ENCODE measurements at places on chromosomes 5 and 9.
A peak's percentile ranks its signal among the peaks of the same experiment; 100 is the strongest.

- DNase-seq = no peak
These were observed 91.1 kb downstream of the SNCAIP start for GRCh38 chr5:122402955-122403685.

- DNase-seq = no peak
These were observed 52.9 kb upstream of the SLC28A3 start for GRCh38 chr9:84393266-84393950.

GRCh38 chr5:39816156-39816845 lies 391.5 kb upstream of the DAB2 start:
- no peak for DNase-seq

- no peak for DNase-seq
These were observed 234.7 kb downstream of the NMUR2 start for GRCh38 chr5:152170350-152170749.

DNA sequence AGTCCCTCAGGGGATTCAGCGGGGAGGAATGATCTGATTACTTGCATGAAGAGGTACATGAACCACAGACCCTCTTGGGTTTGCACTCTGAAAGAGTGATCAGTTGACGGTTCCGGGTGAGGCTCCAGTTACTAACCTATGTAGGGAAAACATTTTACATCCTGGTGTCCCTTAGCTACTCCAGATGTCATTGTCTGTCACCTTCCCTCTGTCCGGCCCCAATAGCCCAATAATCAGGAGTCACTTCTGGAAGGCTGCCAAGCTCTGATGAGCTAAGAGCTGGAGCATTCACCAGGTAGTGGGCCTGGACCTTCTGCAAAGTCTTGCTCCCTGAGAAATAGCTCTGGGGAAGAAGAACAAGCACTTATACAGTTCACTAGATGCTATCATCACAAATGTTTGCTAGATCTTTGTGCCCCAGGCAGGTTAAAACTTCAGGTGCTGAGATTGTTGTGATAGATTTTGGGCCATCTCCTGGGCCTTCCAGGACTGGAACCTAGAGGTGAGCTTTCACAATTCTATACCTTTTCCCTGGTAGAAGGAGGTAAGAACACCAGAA lies 64.5 kb downstream of the ENTREP1 start:
- no peak for DNase-seq

DNA sequence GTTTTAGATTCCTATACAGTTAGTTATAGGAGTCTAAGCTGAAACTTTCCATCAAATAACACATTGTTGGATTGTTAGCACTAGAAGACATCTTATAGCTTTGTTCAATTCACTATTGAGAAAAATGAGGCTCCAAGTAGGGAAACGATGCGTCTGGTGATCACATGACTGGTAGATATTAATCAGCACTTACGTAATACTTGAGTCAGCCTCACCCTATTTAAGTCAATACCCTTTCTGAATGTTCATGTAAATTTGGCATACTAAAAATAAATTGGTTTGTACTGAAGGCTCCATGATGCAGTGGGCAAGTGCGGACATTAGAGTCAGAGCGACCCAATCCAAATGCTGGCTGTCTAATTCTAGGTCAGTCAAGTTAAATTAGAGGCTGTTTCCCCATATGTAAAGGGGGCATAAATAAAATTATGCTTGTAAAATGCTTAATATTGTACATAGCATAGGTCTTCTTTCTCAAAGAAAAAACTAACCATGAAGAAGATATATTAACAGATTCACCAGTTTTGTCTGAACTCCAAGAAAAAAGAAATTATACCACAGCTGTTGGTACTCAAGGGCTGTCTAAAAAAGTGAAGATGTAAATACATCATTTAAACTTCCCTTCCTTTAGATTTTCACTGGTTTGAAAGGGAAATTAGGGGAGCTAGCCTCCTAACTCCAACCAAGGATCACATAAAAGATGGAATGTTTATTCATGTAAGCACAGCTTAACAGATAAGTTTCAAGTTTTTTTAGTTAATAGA lies 406.6 kb upstream of the TLE4 start:
- no peak for DNase-seq

GRCh38 chr5:180387798-180388197 lies 34.7 kb upstream of the GFPT2 start:
- DNase-seq = no peak

DNA sequence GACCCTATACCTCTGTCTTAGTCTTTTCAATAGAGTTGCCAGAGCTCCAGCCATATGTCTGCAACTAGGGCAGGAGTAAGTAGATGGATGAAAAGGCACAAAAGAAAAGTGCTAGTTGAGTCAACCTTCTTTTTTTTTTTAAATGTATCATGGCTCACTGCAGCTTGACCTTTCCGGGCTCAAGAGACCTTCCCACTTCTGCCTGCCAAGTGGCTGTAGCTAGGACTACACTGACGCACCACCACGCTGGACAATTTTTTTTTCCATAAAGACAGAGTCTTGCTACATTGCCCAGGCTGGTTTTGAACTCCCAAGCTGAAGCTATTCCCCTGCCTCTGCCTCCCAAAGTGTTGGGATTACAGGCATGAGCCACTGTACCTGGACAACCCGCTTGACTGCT lies 27.3 kb downstream of the FOXE1 start:
- DNase-seq = no peak

GRCh38 chr5:103522586-103522985 lies 40.0 kb downstream of the NUDT12 start:
- DNase-seq = no peak

- DNase-seq = no peak
These were observed 214.9 kb upstream of the EFNA5 start for GRCh38 chr5:107885601-107886000.

DNA sequence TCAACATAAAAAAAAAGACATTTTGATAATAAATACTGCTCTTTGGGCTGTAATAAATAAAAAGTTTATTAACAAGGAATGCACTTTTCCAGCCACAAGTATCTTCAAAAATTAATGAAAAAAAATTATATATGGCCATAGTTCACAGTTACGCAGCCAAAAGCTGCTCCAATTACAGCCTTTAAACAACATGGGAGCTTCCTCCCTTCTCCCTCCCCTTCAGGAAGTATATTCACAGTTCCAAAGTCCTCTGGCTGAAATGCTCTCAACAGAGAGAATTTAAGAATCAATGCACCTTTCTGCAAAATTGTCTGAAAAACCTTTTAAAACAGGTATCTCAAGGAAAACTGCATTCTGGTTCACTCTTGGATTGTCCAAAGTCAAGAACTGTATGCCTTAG lies 5.9 kb downstream of the PLK2 start:
- DNase-seq = no peak

DNA sequence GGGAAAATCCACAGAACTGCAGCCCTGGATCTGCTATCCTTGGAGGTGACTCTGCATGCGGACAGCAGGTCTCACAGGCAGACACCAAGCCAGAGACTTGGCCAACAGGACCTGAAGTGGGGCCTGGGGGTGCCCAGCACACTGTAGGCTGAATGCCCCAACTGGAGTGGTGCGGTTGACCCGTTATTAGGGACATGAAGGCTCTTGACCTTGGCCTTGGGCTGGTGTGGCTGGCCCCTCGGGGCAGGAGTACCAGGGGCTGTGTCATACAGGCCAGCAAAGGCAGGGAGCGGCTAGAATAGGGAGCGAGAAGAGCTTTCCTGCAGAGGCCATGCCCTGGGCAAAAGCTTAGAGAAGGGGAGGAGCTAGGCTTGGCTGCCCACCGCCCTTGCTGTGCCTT lies 153.2 kb upstream of the MVB12B start:
- peak; percentile 81 for DNase-seq

DNA sequence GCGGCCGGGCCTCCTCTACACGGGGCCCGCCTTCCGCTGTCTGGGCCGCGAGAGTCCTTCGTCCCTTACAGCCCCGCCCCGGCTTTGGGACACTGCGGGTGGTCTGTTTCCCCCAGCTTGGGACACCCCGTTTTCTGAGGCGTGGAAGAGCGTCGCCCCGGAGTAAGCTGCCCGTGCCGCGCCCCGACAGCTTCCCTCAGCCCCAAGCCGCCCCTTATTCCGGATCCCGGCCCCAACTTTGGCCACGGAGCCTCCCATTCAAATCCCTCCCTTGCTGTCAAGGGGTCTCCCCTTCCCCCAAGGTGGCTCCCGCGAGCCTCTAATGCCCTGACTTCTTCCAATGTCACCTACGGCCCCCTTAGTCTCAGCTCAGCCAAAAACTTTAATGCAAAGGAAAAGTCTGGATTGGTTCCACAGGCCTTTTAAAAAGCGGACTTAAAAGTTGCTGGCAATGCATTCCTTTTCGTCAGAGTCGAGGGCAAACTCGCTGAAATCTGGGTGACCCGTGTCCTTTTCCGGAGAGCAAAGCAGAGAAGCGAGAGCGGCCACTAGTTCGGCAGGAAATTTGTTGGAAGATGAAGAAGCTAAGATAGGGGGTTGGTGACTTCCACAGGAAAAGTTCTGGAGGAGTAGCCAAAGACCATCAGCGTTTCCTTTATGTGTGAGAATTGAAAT lies 19.8 kb downstream of the EXOSC2 start:
- DNase-seq = no peak

GRCh38 chr5:42360616-42361314 lies 62.5 kb upstream of the GHR start:
- no peak for DNase-seq

DNA sequence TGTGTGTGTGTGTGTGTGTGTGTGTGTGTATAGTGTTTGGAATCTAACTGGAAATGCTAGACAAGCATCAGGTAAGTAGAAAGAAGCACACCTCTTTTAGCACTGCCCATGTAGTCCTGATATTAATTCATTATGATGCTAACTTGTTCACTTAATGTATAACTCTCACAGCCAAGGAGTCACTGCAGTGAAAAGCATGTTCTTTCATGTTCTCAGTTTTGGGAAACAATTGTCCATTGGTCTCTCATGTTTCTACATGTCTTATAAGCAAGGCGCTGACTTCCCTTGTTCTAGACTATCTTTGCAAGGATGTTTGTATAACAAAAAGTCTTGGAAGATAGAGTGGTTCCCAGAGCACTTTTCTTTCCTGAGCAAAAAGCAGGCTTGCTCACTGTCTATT lies 148.8 kb upstream of the TNPO1 start:
- no peak for DNase-seq

GRCh38 chr5:1278216-1278615 lies 16.7 kb downstream of the TERT start:
- no peak for DNase-seq

GRCh38 chr5:164203581-164204225 lies 698.3 kb downstream of the MAT2B start:
- DNase-seq = no peak
